ENCODE measurements at places on chromosomes 7 and 10. TPM values are rescaled to one million over a fixed set of nuclear protein-coding genes. Genes with fewer than 3 reads are reported as not detected.

DNA sequence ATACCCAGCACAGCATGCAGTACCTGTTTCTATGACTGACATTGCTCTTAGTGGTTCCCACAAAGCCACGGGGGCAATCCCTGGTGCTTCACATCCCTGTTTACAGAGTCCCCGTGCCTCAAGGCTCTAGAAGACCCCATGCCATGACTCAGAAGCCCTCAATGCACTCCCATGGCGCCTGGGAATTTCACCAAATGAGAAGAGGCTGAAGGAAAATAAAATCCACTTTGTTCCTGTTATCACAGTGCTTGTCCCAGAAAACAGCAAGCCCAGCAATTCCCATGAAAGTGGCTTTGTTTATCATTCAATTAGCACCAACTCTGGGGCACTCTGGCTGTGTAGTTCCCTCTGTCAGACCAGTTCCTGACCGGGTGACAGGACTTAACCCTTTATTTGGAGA is 268.3 kb downstream of the TNS3 start:
- DNase-seq: no peak

DNA sequence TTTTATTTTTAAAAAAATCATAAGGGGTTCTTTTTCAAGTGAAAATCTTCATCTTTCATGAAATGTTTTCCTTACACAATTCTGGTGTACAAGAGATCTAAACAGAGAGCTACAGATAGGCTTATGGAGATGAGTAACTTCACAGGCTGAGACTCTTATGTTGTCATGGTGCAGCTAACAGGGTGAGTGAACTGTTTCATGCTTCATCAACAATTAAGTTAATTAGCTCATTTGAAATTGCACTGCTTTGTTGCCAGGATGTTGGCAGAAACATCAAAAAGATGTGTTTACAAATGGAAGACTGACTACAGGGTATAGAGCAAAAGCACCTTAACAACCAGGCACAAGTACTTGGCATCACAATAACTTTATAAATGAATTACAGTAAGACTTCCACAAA is 230.8 kb downstream of the FOXP2 start:
- no peak for DNase-seq

GRCh38 chr7:99788554-99788953 is 4.6 kb upstream of the CYP3A4 start:
- no peak for DNase-seq

- no peak for DNase-seq
These were observed 214.8 kb upstream of the ADO start for GRCh38 chr10:62589689-62590088.

DNA sequence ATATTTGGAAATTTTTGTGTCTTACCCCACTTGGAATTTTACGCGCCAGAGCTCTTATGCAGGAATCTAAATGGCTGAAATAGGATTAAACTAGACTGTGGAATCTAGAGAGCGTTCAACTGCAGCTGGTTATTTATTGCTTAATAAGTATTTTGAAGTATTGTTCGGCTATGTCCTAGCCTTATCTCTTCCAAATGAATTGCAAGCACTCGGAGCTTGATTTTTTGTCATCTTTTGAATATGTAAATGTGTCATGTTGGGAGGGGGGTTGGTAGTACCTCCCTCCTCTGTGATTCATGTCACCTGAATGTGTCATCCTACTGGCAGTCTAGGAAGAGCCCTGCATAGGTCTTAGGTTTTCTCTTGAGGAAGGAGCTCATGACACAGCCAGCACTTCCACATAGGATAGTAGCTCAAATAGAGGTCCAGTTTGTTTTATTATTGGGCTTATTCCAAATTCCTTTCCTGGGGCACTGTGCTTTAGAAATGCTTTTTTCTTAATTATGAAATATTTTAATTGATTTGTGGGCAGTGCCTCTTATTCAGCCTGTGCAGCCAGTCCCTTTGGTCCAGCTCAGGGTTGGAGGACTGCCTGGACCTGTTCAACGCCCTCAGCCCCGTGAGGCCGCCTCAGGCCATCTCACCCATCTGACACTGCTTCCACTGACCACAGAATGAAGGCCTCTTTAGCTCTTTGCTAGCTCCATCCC is 22.5 kb upstream of the TRIL start:
- no peak for DNase-seq

DNA sequence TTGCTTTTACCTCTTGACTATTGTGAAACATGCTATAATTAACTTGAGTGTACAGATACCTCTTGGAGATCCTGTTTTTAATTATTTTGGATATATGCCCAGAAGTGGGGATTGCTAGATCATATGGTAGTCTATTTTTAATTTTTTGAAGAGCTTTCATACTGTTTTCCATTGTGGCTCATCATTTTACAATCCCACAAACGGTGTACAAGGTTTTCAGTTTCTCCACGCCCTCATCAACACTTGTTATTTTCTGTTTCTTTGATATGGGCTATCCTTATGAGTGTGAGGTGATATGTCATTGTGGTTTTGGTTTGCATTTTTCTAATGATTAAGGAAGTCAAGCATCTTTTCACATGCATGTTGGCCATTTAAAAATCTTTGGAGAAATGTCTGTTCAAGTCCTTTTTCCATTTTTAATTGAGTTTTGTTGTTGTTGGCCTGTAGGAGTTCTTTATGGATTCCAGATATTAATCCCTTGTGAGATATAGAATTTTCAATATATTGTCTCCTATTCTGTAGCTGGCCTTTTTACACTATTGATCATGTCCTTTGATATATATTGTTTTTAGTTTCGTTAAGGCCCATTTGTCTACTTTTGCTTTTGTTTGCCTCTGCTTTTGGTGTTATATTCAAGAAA is 7.5 kb downstream of the AGK start:
- no peak for DNase-seq

- DNase-seq: no peak
These were observed 41.4 kb downstream of the LOXL4 start for GRCh38 chr10:98226508-98227144.

DNA sequence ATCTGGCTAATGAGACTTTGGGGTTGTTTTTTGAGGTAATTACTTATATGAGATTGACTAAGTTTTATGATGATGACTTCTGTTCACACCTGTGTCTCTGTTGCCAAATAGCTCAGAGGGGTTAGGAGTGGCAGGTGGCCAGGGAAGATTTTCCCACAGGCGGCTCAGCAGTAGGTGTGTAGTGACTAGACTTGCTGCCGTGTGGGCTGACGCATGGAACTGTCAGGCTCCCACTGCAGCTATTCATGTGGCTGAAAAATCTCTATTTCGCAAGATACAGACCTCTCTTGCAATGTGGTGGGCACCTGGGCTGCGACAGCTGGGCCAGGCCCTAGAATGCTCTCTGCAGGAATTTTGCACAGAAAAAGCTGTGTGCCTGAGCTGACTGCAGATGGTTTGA is 1.4 kb downstream of the CPA4 start:
- peak; percentile 32 for DNase-seq

GRCh38 chr7:155375337-155376277 is 77.9 kb downstream of the INSIG1 start:
- no peak for DNase-seq

- DNase-seq: no peak
These were observed 163.3 kb downstream of the MAD1L1 start for GRCh38 chr7:2069472-2069860.

GRCh38 chr7:22653951-22654350 is 73.0 kb upstream of the IL6 start:
- no peak for DNase-seq

- no peak for DNase-seq
These were observed 55.8 kb downstream of the NCAPG2 start for GRCh38 chr7:158648787-158649186.

DNA sequence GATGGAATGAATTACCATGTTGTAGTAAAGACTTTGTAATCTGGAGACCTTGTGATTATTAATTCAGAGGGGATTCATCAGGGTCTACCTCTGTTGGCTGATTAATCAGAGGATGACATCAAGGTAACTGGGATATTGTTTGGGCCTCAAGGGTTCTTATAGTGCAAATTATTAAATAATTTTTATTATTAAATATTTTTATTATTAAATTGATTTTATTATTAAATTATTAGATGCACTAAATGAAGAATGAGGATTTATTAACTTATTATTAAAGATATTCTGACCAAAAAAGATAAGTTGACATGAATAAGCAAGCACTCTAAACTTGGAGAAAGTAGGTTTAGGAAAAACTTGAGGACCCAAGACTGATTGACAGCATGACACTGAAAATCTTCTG is 661.7 kb downstream of the NRG3 start:
- DNase-seq: no peak

DNA sequence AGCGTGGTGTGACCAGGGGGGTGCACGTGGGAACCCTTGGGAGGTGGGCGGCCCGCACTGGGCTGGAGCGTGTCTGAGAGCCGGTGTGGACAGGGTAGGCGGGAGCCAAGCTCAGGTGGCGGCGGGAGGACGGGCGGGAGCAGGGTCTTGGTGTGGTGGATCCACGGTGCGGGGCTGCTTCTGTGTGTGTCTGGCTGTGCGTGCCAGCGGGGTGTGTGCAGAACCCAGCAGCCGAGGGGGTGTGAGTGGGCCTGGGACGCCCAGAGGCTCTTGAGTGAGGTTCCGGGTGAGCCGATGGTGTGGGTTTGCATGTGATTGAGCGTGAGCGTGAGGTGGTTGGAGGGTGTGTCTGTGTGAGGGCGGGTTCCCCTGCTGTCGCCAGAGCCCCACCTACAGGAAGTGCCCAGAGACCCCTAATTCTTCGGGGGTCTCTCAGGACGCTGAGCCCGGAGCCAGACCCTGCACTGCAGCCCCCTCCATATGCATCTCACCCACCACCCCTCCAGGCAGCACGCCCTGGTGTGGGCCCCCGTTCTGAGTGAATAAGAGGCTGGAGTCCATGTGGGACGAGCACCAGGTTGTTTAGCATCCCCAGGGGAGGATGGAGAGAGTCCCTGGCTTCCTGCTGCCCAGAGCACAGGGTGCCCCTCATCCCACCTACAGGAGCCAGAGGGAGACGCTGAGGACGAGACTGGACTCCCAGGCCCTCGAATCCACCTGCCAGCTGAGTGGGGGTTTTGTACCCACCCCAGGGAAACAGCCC is 78.2 kb downstream of the ELFN1 start:
- no peak for DNase-seq

- no peak for DNase-seq
These were observed 102.5 kb downstream of the C10orf105 start for GRCh38 chr10:71616817-71617654.

- no peak for DNase-seq
These were observed 244.9 kb upstream of the LRRTM3 start for GRCh38 chr10:66680886-66681285.

- DNase-seq: no peak
These were observed 94.5 kb upstream of the CELF2 start for GRCh38 chr10:10923029-10923651.

DNA sequence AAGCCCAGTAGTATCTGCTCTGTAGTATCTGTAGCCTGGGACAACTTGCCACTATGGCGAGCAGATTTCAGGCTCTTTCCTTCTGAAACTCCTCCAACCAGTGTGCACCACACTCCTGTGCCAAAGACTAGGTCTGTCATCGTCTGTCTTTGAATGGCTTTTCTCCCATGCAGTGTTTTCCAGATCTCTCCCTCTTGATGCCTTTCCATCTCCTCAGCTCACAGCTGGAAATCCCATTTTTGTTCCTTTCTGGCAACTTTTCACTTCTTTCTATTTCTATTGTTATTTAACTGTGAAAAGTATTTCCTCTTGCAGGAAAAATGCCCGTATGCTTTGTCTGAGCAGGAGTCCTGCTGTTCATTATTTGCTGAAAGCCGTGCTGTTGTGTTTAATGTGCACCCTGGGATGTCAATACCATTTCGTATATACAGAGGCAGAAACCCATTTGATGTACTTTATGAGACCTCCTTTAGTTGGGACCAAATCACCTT is 373.7 kb downstream of the PHTF2 start:
- no peak for DNase-seq

- DNase-seq: no peak
These were observed 158.0 kb upstream of the ITGB1 start for GRCh38 chr10:33115738-33116719.

The CPA2 gene
- 0.10 TPM for polyA plus RNA-seq

The LEP gene
- polyA plus RNA-seq: not detected

The EVX1 gene
- not detected for polyA plus RNA-seq

The GNGT1 gene
- polyA plus RNA-seq: not detected

The OPALIN gene
- polyA plus RNA-seq: not detected

The NPTX2 gene
- 0.02 TPM for polyA plus RNA-seq

The MYL10 gene
- not detected for polyA plus RNA-seq

The C7orf33 gene
- polyA plus RNA-seq: not detected

The LAMB4 gene
- polyA plus RNA-seq: 0.30 TPM

The OPN1SW gene
- polyA plus RNA-seq: not detected

The SVIL gene
- polyA plus RNA-seq: 48.4 TPM

The VWC2 gene
- polyA plus RNA-seq: not detected

The PRKCQ gene
- polyA plus RNA-seq: 0.10 TPM

Measured in AG04450 (cell line).